RPMI7951 (cell line): ENCODE measurements at places on chromosomes 7 and 10. TPM values are rescaled to one million over a fixed set of nuclear protein-coding genes. Genes with fewer than 3 reads are reported as not detected.

DNA sequence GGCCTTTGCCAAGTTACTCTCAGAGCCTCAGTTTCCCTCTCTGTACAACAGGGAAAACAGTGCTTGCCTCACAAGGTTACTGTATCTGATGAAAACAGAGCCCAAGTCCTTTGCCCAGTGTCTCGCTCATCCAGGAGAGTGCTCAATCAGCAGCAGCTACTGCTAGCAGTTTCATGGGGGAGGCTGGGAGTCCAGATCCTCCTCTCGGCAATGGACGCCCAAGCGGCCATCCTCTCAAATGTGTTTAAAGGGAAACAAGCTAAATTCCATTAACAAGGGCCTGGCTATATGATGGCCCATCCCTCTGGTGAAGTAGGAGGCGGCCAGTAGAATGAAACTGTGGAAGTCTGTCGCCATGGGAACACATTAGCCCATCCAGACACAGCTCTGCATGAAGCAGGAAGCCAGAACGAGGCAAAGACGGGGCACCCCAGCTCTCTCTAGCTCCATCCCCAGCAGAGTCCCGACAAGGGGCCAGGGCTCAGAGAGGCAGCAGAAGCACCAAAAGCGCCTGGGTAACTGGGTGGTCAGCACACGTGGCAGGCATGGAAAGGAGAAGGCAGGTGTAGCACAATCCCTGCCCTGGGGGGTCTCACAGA, 35.2 kb downstream of the FAM53B start:
- DNase-seq = no peak

The GRID1 gene
- not detected in 2 replicates for total RNA-seq

DNA sequence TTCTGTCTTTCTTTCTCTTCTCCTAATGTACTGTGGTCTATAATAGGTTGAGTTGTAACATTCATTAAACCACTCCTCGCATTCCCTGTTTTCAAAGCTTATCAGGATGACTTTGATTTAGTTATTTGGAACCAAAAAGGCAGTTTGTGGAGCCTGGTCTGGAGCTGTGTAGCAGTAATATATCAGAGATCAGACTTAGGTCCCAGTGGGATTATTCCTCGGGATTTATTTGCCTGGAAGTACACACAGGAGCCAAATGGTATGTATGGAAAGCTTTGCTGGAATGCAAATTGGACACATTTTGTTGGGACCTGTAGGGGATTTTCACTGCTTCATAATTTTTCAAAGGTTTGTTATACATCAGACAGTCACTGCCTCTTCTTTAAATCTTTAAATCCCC, 40.9 kb downstream of the GBF1 start:
- DNase-seq = no peak

The ERVW-1 gene
- total RNA-seq = not detected in 2 replicates
